Putamen (tissue), 1 donor: ENCODE measurements at places on chromosomes 7 and 10.

DNA sequence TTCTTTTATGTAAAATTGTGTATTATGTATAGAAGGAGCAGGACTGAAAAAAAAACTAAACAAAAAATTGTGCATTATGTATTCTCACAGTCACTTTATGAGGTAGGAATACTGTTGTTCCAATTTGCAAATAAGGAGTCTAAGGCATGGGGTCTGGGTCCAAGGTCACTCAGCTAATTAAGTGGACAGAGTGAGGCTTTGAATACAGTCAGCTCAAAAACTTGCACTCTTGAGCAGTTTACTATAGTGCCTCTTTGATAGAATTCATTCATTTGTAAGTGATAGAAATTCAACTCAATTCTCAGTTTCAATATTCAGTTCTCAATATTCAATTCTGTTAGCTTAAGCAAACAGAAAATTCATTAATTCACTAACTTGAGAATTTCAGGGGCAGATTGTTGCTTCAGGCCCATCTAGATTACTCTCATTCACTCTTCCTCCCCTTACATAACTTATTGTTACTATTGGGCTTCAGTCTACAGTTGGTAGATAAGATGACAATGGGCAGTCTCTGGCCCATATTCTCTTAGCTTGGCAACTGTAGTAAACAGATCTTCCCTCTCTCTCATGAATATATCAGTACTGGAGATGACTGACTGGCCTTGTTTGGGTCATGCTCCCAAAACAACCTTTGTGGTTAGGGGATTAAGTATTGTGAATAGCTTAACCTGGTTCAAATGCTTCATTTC, 86.6 kb downstream of the BTAF1 start:
- DNase-seq: no peak

- no peak for DNase-seq
Measured at GRCh38 chr7:35389636-35390035, 135.7 kb upstream of the TBX20 start.

DNA sequence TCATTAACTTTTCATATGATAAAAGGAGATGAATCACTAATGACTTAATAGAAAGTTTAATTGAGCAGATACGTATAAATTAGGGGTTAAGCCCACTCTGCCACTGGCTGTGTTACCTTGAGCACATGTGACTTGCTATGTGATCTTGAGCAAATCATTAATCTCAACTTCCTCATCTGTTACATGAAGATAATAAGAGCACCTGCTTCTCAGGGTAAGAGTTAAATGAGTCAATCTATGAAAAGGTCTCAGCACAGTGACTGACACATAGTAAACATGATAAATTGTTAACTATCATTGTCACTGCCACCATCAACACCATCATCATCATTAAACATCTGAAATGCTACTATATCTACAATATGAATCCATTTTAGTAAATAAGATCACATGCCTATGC, 110.8 kb downstream of the TPK1 start:
- no peak for DNase-seq

DNA sequence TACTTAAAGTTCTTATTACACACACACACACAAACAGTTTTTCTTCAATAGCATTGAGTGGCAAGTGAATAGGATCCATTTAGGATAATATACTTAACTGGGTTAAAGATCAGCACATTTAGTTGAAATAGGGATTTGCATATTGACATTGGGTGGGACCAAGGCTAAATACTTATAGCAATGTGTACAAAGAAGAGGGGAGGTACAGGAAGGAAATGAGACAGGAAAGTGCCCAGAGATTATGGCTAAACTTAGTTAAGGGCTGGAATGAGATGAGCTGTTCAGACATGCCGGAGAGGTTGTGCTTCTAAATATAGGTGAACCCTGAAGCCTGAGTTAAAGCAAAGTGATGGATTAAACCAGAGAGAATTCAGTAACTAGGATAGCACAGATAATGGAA, 95.1 kb downstream of the LSMEM1 start:
- DNase-seq: no peak

DNA sequence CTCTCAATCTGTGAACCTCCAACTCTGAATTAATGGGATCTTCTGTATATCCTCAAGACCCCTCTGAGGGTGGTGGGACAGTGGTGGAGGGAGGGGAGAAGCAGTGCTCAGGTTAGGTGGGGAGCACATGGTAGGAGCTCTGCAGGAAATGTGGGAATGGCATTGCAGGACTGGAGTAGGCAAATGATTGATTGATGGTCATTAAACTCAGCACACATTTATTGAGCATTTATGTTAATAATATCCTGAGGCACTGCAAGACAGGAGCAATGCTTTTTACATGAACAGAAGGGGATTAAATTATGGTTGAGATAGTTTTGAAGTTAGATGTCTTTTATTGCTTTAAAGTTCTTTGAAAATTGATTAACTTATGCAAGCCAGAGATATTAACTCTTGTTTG, 14.1 kb downstream of the BMPER start:
- DNase-seq: no peak

DNA sequence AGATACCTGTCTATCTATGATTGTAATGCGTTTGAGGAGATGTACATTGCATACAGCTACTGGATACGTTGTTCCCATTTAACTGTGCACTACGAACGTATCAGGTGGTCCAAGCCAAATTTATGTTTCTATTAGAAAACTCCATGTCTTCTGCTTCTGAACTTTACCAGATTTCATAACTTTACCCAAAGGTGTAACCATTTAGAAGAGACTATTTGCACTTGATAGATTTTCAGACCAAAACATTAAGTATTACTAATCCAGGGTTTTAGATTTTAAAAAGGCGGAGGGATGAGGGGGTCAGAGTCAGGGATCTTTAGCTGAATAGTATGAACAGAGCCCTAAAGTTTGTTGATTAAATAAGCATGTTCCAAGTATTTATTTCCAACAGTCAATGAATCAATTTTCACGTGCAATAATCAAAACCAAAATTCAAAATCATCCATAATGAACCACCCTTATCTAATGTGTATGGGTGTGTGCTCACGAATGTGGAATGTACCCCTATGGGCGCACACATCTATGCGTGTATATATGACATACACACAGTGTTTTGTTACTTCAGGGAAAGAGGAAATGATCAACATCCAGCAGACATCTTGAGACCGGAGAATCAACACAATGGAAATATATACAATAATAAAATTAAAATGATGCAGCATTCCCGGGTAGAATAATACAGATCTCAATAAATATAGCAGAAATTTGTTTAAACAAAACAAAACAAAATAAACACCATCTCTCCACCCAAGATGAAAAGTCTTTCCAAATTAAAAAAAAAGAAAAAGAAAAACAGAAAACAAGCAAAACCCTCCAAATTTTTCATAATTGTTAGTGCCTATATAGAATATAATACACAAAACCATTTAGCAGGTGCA, 3.4 kb downstream of the FEZF1 start:
- DNase-seq: no peak

- no peak for DNase-seq
Measured at GRCh38 chr10:126468876-126469643, 80.8 kb upstream of the ADAM12 start.

DNA sequence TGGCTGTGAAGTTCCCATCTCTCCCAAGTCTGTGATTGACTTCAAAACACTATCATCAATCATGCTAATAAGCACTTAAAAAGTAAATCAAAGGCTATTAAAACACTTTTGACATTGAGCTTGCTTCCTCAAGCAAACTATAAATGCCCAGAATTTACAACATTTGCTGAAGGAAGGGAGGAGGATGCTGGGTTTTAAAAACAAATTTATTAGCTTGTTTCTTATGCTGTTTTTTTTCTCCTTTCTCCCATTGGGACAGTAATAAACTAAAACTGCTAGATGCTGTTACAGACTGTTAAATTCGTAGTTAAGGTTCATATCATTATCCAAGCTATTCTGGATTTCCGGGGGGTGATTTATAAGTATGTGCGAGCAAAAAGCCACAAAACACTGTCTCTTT, 250.5 kb downstream of the SORCS1 start:
- DNase-seq: no peak

DNA sequence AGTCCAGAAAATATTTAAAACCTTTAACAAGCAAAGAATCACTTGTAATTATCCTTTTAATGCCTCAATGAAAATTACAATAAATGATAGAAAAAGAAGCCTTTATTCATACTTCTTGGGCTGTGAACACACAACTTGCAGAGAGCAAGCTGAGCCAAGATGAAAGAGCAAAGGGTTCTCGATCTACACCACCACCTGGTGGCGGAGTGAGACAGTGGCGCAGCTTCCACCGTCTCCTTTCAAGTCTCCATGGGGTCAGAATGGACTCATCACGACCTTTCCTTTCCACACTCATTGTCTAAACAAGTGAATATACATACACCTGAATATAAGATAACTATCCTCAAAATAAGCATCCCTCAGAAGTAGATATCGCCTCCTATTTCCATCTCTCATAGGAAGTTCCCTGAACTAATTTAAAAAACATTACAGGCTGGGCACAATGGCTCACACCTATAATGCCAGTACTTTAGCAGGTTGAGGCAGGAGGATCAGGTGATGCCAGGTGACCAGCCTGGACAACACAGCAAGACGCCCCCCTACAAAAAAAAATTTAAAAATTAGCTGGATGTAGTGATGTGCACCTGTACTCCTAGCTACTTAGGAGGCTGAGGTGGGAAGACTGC, 40.7 kb downstream of the ATE1 start:
- DNase-seq: peak; percentile 67

- DNase-seq: no peak
Measured at GRCh38 chr10:103273041-103273441, 3.9 kb upstream of the INA start.

DNA sequence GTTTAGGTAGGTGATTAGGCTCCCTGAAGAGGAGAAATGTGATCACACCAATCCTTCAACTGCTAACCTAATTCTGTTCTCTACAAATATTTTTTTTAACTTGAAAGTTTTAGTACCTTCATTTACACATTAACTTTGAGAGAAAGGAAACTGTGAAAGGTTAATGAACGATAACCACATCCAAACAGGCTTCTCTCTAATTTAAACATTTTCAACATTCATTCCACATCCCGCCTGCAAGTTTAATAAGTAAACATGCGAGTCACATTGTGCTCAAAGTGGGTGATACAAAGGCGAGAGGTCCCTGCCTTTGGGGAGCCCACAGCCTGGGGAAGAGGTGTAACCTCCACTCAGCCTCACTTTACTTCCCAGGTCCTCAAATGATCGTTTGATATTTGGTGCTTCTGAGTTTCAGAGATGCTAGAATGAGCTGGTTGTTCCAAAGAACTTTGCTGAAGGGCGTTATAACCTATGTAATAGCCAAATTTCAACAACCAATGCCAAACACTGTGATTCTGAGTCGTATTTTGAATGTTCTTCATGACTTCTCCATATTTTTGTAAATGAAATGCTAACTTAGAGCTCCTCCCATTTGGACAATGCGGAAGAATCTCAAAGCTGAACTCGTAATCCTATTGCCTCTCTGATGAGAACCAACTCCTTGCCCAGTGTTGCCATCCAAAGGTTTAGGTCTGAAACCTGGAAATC, 47.5 kb downstream of the DENND2A start:
- no peak for DNase-seq

- no peak for DNase-seq
Measured at GRCh38 chr10:3193751-3194150, 21.2 kb upstream of the PITRM1 start.

GRCh38 chr7:28364082-28364481, 48.2 kb upstream of the CREB5 start:
- no peak for DNase-seq

GRCh38 chr7:112484671-112485167, 3.9 kb downstream of the LSMEM1 start:
- no peak for DNase-seq

DNA sequence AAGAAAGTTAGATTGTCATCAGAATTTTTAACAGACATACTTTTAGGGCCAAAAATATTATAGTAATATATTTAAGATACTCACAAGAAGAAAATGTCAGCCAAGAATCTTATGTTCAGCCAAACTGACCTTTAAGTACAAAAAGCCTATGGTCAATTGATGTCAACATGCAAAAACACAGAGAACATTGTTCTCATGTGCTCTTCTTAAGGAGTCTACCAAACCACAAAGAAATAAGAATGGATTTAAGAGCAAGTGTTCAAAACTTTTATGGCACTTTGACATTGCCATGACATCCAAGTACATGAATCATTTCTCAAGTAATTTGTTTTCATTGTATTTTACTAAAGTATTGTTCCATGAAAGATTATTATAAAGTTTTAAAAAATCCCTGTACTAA, 180.4 kb downstream of the TMEM26 start:
- DNase-seq: no peak

DNA sequence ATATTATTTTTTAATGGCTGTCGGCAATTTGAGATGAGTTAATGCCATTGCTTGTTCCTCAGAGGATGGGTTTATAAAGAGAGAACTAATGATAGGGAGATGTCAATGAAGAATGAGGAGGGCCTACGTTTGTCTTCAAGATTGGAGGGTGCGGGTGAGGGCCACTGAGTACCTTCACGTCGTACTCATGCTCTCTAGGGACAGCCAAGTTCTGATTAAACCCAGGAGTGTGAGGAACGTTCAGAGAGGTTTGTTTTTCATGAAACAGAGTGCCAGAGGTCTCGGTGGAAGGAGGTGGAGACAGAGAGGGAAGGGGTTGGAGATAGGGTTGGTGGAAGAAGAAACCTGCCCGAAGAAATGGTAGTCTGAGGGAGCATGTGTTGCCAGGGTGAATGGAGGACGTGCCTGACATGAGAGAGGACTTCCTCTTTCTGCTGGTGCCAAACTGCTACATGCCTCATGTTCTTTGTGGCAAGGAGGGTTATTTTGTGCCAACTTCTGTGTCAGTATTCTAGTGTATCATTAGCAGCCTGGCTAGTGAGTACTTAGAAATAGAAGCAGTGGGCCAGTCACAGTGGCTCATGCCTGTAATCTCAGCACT, 8.9 kb downstream of the DHTKD1 start:
- DNase-seq: no peak

DNA sequence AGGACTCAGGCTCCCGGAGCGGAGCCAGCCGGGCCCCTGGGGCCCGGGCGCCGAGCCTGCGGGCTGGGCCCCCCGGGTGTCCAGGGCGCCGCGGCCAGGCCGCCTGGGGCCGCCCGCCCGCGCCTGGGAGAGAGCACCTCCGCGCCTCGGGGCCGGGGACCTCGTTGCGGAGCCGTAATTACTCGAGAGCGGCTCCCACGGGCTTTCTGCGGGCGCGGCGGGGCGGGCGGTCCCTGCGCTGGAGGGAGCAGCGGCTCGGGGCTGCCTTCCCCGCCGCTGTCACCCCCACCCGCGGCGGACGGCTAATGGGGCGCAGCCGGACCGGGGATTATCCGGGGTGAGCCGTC, 1.5 kb downstream of the GNB2 start:
- DNase-seq: no peak

DNA sequence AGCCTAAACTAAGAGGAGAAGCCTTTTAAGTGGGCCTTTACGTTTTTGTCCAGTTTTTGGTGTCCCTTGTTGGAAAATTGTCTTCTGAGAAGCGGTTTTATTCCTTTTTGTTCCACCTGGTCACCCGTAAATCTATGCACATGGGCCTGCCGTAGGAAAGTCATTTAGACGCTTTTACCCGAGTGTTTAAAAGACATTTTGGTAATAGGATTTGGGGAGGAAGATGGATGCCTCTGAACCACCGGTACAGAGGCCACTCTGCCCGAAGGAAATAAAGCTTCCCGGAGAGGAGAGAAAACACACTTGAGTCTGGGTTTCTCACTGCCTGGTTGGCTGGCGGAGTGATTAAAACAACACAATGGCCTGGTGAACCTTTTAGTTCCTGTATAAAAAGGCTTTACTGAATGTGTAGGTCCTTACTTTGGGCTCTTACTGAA, 760 bp downstream of the THNSL1 start:
- no peak for DNase-seq

GRCh38 chr10:131041031-131041430, 270.5 kb downstream of the TCERG1L start:
- no peak for DNase-seq
